ENCODE measurements at places on chromosomes 13 and 19. TPM values are rescaled to one million over a fixed set of nuclear protein-coding genes. Genes with fewer than 3 reads are reported as not detected.

- DNase-seq = no peak
- H3K4me3 ChIP-seq = no peak overlapping the region
- H3K27me3 ChIP-seq = no peaks in the 10 kb centered on the region
- no peaks in the 10 kb centered on the region for H3K4me1 ChIP-seq
Observed at GRCh38 chr13:98318263-98318878, 141.3 kb upstream of the RNF113B start.

DNA sequence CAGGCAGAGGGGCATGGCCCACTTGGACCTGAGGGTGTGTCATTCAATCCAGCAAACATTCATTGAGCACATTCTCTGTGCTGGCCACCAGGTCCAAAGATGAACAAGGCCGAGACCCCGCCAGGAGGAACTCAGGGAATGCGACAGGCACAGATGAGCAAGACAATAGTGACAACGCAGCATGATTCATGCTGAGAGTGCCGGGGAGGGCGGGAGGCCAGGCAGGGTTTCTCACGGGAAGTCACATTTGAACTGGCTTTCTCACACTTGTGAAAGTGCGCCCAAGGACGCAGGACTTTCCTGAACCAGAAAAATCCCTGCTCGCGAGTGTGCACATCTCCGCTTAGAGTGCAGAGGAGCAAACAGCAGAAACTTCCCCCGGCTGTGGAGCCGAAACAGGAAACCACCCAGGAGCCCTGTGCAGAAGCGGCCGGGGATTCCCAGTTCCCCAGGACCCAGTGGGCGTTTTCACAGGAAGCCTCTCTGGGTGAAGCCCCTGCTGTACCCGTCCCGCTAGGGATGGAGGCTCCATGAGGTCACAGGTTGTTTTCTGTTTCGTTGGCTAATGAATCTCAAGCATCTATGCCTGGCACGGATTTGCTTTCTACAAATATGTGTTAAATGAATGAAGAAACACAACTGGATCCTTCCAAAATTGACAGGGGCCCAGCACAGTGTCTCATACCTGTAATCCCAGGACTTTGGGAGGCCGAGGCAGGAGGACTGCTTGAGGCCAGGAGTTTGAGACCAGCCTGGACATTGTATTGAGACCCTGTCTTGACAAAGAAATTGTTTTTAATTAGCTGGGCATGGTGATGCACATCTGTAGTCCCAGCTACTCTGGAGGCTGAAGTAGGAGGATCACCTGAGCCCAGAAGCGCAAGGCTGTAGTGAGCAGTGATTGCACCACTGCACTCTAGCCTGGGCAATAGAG lies 68.4 kb upstream of the TM9SF2 start:
- H3K36me3 ChIP-seq = no peaks in the 10 kb centered on the region
- peak overlapping the region; percentile 65 for H3K27ac ChIP-seq
- H3K27me3 ChIP-seq = no peaks in the 10 kb centered on the region
- peak overlapping the region; percentile 49 for H3K4me3 ChIP-seq
- H3K4me1 ChIP-seq = peaks cover 7% of the 10 kb centered on the region

- no peaks in the 10 kb centered on the region for H3K36me3 ChIP-seq
- H3K4me1 ChIP-seq = no peaks in the 10 kb centered on the region
- H3K27ac ChIP-seq = no peak overlapping the region
- H3K4me3 ChIP-seq = no peak overlapping the region
Observed at GRCh38 chr13:35549481-35549880, 73.0 kb upstream of the MAB21L1 start.

GRCh38 chr13:109858319-109858718 lies 71.9 kb upstream of the IRS2 start:
- H3K27me3 ChIP-seq = no peaks in the 10 kb centered on the region
- no peak for DNase-seq
- H3K27ac ChIP-seq = no peak overlapping the region
- H3K4me3 ChIP-seq = no peak overlapping the region
- no peaks in the 10 kb centered on the region for H3K36me3 ChIP-seq

DNA sequence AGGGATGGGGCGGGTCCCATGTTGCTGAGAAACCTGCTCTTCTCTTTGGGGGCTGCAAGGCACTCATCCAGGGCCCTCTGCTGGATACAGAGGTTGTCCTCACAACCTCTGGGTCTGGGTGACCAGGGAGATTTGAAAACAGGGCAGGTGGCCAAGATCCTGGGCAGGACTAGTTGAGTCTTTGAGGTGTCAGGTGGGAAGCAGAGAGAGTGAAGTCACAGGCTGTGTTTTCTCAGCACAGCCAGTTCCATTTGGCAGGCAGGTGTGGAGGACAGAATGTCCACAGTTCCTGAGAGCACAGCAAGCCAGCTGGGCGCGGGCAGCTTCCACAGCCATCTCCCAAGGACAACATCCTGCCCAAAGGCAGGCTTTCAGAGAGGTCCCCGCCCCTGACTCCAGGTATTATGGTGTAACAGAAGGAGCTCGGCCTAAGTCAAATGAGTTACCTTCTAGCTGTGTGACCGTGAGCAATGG lies 118.8 kb downstream of the NUFIP1 start:
- no peak for DNase-seq
- no peaks in the 10 kb centered on the region for H3K27me3 ChIP-seq
- H3K27ac ChIP-seq = no peak overlapping the region
- no peak overlapping the region for H3K4me3 ChIP-seq
- no peaks in the 10 kb centered on the region for H3K4me1 ChIP-seq

DNA sequence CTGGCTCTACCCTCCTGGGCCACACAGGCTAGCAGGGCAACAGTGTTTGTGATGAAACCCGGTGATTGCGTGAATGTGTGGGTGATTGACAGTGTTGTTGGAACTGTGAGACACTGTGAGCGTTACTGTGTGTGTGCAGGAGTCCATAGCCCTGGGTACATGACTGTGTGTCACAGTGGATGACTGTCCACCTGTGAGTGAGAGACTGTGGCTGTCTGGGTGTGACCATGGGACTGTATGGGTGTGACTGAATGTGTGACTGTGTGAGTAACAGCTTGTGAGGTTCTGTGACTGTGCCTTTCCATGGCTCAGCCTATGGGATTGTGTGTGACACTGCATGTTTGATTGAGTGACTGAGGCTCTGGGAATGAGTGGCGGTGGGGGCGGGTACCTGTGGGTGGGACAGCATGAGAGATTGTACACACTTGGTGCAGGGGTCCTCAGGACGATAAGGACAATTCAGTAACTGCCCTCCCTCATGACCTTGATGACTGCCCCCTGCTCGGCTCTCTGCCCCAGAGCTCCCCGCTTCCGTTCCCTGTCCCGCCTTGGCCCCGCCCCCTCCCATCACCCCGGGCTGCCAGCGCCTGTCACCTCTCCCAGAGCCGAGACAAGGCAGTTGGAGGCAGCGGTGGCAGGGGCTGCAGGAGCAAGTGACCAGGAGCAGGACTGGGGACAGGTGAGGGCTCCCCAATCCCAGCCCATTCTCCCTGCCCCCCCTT lies at the start of gene GIPR:
Gene GIPR (plus strand): TSS at position 602 of the 722 bp plus-strand sequence. CDS start 1,300 bp downstream, outside the sequence.
- H3K27ac ChIP-seq = peak within 1 kb of the TSS; percentile 37
- no peak for DNase-seq
- peak within 1 kb of the TSS; percentile 36 for H3K4me3 ChIP-seq
- H3K4me1 ChIP-seq = peaks cover 40% of the 10 kb centered on the region
- H3K27me3 ChIP-seq = peaks cover 93% of the 10 kb centered on the region

DNA sequence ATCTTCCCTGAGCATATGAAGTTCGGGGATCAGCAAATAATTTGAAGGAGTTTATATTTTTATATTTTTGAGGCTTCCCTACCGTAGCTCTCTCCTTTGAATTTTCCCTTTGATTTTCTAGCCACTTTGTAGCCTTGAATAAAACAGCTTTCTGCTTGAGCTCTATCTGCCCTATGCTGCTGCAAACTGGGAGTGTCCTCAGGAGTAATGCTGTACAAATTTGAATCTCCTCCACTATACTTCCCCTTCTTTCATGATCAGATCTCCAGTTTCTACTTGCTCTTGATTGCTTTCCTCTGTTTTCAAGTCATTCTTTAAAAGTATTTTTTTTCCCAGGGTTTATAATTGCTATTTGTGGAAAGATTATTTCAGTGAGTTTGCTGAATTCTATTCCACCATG lies 14.6 kb downstream of the PDS5B start:
- H3K27me3 ChIP-seq = no peaks in the 10 kb centered on the region
- no peak overlapping the region for H3K27ac ChIP-seq
- no peak for DNase-seq
- no peak overlapping the region for H3K4me3 ChIP-seq
- no peaks in the 10 kb centered on the region for H3K36me3 ChIP-seq
- H3K4me1 ChIP-seq = peaks cover 19% of the 10 kb centered on the region

GRCh38 chr13:101755228-101755887 lies 302.9 kb downstream of the ITGBL1 start:
- no peak for DNase-seq
- H3K27me3 ChIP-seq = no peaks in the 10 kb centered on the region
- no peaks in the 10 kb centered on the region for H3K4me1 ChIP-seq
- H3K27ac ChIP-seq = no peak overlapping the region

DNA sequence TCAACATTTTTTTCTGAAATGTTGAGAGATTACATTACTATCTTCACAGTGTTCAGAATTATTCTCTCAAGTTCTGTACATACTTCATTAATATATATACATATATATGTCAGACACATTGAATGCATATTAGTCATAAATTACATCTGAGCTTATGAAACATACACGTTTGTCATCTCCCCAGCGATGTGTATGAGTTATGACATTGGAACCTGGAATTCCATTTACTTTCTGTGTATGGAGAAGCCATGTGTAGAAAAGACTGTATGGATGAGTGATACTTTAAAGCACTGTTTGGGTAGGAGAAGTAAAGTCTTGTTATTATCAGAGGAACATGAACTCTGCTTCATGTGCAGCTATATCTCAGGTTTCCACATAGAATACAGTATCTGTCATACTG lies 167.2 kb downstream of the FGF14 start:
- no peaks in the 10 kb centered on the region for H3K27me3 ChIP-seq
- no peak overlapping the region for H3K27ac ChIP-seq
- no peak overlapping the region for H3K4me3 ChIP-seq
- H3K4me1 ChIP-seq = no peaks in the 10 kb centered on the region

DNA sequence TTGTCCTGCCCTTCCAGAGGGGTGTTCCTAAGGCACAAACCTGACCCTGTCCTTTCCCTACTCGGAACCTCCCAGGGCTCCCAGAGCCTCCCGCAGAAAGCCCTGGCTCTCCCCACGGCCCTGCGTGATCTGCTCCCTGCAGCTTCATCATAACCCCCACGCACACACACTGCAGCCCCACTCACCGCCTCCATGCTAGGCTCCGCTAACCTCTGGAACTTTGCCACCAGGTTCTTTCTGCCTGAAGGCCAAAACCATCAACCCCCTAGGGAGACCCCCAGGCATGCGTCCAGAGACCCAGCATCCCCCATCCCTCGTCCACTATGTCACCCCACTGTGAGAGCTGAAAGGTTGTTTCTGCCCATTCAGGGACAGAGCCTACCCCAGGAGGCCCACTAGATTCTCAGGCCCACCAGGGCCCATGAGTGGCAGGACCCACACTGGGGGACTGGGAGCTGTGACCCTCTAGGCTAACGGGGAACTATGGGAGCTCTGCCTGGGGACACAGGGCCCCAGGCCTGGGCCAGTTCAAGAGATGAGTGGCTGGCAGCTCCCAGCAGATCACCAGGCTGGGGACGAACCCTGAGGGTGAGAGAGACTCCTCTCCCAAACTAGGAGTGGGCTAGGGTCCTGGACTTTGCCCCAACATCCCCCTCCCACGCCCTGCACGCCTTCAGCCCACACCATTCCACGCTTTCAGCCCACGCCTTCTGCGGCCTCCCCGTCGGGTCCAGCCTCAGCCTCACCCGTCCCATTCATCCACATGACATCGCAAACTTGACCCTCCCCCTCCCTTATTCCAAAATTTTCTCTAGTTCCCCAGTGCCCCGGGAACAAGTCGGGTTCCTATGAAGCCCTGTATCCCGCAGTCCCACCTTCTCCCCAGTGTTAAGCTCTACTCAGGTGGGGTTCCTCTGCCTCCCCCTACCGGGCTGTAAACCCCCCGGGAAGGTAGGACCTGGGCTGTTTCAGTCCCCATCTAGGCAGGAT lies 33.2 kb upstream of the PNMA8B start:
- DNase-seq = no peak
- peaks cover 7% of the 10 kb centered on the region for H3K4me1 ChIP-seq
- H3K27me3 ChIP-seq = no peaks in the 10 kb centered on the region
- H3K36me3 ChIP-seq = no peaks in the 10 kb centered on the region
- H3K4me3 ChIP-seq = no peak overlapping the region

- peaks cover 50% of the 10 kb centered on the region for H3K36me3 ChIP-seq
- H3K27me3 ChIP-seq = no peaks in the 10 kb centered on the region
- H3K27ac ChIP-seq = no peak overlapping the region
- no peaks in the 10 kb centered on the region for H3K4me1 ChIP-seq
Observed at GRCh38 chr13:26400545-26400944, 146.6 kb downstream of the CDK8 start.

DNA sequence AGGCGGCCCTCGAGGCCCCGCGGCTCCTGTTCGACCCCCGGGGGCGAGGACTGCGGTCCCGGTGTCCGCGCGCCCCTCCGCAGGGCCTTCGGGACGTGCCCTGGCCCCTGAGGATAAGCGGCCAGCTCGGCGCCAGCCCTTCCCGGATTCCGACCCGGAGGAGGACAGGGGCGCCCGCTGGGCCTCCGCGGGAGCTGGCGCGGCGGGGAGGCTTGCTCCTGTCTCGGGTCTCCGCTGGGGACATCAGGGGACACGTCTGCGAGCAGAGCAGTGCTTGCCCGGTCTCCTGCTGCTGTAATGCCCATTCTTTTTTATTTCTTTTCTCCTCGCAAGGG lies 829 bp downstream of the B3GLCT start:
- peaks cover 12% of the 10 kb centered on the region for H3K4me1 ChIP-seq
- no peaks in the 10 kb centered on the region for H3K36me3 ChIP-seq
- no peak for DNase-seq
- H3K4me3 ChIP-seq = peak overlapping the region; percentile 70
- H3K27me3 ChIP-seq = no peaks in the 10 kb centered on the region
- peak overlapping the region; percentile 98 for H3K27ac ChIP-seq

DNA sequence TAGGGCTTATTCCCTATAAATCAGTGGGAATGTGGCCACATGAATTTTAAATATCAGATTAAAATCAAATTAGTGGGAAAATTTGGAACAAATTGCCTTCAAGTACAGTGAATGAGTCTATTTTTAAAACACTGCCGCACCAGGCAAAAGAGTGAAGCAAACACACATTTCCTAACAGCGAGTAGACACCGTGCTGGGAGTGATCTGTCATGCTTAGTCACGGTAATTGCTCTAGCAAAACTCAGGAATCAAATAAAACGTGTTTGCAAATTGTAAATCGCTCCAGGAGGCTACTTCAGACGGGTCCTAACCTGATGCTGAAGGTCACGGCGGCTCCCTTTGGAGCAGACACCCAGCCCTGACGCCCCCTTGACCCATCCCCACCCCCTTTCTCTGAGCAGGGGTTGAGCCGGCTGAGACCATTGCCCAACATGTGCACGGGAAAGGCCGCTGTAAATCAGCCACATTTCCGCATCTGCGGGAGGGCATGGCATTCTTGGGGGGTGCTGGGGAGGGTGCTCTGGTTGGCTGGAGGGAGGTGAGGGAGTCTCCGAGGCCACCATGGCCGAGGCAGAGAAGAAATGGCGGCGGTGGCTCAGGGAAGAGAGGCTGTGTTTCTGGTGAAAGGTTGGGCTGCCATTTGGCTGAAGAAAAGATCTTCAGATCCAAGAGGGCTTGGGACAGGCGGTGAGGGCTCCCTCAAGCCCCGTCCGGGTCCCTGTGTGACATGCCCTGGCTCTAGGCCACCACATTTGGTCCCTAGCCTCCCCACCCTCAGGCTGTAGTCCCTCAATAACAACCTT lies 8.9 kb downstream of the CEBPA start:
- H3K27ac ChIP-seq = peak overlapping the region; percentile 83
- peaks cover 66% of the 10 kb centered on the region for H3K4me1 ChIP-seq
- DNase-seq = no peak
- no peaks in the 10 kb centered on the region for H3K36me3 ChIP-seq

The RFPL4A gene
- total RNA-seq = not detected

The F10 gene
- 21.6 TPM for total RNA-seq

The CD177 gene
- total RNA-seq = 6.1 TPM

The CCDC70 gene
- total RNA-seq = not detected

The FARP1 gene
- 1.5 TPM for total RNA-seq

The LILRB3 gene
- total RNA-seq = not detected

Measured in esophagus squamous epithelium (tissue), 5 donors.